ENCODE measurements at places on chromosomes 3 and 15.

GRCh38 chr3:76370749-76371520 lies 585.6 kb upstream of the ZNF717 start:
- no peak for DNase-seq

GRCh38 chr3:9124730-9125129 lies 124.7 kb downstream of the SRGAP3 start:
- DNase-seq, result no peak

DNA sequence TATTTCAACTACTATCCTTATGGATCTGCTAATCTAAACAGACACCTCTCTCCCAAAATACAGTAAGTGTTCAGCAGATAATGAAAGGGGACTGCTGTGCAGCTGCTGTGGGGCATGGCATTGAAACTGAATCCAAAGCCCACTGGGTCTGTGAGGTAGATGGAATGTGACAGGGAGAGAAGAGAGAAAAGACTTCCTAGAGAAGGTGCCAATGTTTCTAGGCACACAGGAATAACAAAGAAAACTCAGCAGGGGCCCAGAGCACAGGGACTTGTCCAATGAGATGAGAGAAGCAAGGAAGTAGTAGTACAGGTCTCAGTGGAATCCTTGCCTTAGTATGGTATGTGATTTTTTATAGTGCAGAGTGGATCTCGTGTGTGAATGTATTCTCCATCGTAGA lies 457.8 kb downstream of the IL5RA start:
- no peak for DNase-seq

- DNase-seq, result peak; percentile 56
Measured at GRCh38 chr15:68550498-68551295, 28.1 kb upstream of the CORO2B start.

- DNase-seq, result no peak
Measured at GRCh38 chr15:64651601-64652191, 123.7 kb downstream of the RBPMS2 start.

- peak; percentile 45 for DNase-seq
Measured at GRCh38 chr15:68719672-68720071, 101.0 kb downstream of the ANP32A start.

GRCh38 chr15:93917181-93917580 lies 314.2 kb upstream of the MCTP2 start:
- no peak for DNase-seq

- peak; percentile 69 for DNase-seq
Measured at GRCh38 chr15:33089878-33090757, 104.4 kb downstream of the FMN1 start.

DNA sequence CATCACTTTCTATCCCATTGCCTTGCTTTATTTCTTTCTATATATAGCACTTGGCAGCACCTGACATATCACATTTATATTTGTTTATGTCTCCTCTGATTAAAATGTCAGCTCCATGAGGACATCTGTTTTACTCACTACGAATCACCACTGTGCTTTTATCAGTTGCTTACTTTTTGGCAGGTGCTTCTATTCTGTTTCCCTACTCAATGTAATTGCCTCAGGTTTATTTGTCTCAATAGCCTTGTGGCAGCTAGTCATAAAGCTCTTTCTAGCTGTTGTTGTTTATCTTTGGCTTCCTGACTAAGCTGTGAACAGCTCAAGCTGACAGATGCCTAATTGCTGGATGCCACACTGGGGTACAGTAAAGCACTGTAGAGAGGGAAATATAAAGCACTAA lies 85.5 kb downstream of the VPS13C start:
- no peak for DNase-seq

GRCh38 chr15:101104141-101104540 lies 147.7 kb downstream of the CHSY1 start:
- DNase-seq, result no peak

DNA sequence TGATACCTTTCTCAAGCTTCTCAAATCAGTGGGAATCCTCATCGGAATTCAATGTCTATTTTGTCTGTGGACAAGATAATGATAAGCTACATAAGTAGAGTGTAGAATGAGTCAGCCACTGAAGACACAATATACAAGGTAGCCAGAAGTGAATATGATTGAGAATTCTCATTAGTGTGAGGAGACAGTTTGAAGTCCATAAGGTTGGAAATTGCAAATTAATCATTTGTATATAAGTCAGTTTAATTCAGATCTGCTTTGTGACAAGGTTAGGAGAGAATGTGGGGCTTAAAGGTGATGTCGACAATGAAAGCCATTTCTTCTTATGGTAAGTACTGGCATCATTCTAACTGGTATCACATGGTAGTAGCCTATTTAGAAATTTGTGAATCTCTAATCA lies 4.2 kb downstream of the ARPP21 start:
- DNase-seq, result no peak

GRCh38 chr15:80093854-80094418 lies 34.5 kb downstream of the ZFAND6 start:
- DNase-seq, result peak; percentile 6

GRCh38 chr3:173140986-173141385 lies at the start of gene SPATA16:
Gene SPATA16, minus strand, starts transcription at chr3:173141235. Its CDS starts 23,504 bp downstream, at chr3:173117731.
- DNase-seq, result no peak

GRCh38 chr3:106839576-106840280 lies 537.5 kb upstream of the CCDC54 start:
- no peak for DNase-seq

DNA sequence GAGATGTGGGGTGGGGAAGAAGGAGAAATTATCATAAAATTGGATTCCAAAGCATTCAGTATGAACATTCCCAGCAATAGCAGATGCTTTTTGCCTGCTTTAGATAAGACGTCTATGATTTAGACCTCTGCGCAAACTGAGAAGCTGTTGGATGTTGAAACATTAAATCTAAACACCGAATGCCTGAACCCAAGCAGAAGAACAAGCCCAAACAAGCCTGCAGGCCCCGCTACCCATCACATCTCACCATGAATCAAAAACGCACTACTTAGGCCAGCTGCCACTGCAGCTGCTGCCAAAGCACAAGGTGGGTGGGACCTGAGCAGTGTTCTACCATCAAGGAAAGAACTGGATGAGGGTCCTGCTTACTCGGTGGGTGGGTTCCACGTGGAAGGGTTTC lies 24.4 kb upstream of the THBS1 start:
- no peak for DNase-seq

GRCh38 chr3:4730719-4731118 lies 237.6 kb downstream of the ITPR1 start:
- no peak for DNase-seq

- no peak for DNase-seq
Measured at GRCh38 chr15:57339321-57339720, 37.0 kb upstream of the CGNL1 start.

DNA sequence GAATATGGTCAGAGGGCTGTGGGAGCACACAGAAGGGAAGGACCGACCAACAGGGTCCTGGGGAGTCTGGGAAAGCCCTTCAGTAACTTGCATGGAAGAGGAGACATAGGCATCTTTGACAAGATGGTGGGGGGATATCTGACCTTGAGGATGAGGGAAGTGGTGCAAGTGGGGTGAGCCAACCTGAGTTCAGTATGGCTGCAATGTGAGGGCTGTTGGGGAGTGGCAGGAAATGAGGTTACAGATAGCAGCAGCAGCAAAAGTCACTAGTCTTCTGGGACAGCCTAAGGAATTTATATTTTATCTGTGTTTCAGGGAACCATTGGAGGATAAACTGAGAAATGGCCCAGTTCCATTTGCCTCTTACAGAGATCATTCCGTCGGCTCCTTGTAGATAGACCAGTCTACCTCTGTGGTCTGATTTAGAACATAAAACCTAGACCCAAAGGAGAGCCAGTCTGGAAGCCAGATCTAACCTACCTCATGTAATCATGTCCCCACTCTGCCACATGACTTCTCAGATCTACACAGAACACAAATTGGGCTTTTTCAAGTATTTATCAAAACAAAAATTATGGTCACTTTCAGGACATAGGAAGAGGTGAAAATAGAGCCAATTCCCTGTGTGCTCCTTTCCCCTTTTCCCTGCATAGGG lies 75.6 kb downstream of the ST6GAL1 start:
- DNase-seq, result no peak

DNA sequence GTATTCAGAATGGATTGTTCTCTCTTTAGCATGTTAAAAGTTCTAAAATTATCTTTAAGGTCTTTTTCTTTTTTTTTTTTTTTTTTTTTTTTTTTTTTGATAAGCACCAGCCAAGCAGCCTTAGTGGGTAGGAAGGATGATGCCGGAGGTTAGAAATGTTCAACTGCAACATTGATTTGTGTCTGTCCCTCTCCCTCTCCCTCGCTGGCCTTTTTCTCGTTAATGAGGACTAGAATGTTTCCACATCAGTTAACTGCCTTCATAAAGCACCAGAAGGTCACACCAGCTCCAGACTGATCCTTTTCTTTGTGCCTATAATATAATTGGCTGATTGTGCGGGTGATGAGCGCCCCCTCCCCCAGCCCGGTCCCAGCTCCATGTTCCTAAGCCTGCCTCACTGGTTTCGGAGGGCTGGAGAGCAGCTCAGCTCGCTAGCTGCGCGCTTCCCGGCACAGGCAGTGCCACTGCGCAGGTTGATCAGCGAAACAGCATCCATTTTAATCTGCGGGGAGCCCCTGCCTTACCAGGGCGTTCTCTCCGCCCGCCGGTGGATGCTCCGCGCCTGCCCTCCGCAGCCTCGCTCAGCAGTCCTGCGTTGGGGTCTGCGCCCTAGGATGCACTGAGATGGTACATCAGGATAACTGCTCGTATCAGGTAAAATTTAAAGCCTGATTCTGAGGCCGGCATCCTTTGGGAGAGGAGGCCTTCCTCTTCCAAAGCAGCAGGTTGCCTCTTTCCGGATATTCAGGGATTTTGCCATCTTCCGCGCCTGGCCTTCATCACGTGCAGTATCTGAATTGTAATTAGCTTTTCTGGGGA lies 148.9 kb upstream of the IL12A start:
- DNase-seq, result peak; percentile 30

DNA sequence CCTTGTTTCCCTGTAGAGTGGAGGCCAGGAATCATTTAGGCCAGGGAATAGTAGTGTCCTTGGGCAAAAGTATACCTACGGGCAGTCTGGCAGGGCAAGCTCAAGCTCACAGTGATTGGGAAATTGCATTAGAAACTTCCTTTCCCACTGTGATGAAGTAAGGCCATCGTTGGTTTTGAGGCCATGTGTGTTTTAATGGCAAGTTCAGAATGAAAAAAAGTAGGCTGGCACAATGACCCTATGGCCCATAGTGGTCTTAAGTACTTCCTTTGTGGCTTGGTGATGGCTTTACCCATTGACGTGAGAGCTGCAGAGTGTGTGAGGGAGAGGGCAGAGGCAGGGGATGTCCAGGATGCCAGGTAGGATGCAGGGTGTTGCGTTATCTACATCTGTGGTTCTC lies 28.8 kb downstream of the LIMD1 start:
- no peak for DNase-seq

- no peak for DNase-seq
Measured at GRCh38 chr3:11908981-11909698, 62.5 kb upstream of the TAMM41 start.

- peak; percentile 55 for DNase-seq
Measured at GRCh38 chr3:38334142-38335055, 12.2 kb upstream of the XYLB start.

GRCh38 chr3:100160521-100160920 lies 46.2 kb upstream of the FILIP1L start:
- peak; percentile 49 for DNase-seq

- peak; percentile 22 for DNase-seq
Measured at GRCh38 chr3:31343075-31343474, 189.7 kb upstream of the STT3B start.

- peak; percentile 16 for DNase-seq
Measured at GRCh38 chr15:98755781-98756180, 107.4 kb downstream of the IGF1R start.

DNA sequence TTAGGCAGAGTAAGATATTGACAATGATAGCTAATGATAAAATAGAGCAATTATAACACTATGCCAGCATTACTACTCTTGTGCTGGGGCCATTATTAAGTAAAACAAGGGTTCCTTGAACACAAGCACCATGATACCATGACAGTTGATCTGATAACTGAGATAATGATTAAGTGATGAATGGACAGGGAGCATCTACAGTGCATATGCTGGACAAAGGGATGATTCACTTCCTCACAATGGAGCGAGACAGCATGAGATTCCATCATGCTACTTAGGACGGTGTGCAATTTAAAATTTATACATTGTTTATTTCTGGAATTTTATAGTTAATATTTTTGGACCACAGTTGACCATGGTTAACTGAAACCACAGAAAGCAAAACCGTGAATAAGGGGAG lies 156.6 kb downstream of the FHIT start:
- DNase-seq, result no peak

DNA sequence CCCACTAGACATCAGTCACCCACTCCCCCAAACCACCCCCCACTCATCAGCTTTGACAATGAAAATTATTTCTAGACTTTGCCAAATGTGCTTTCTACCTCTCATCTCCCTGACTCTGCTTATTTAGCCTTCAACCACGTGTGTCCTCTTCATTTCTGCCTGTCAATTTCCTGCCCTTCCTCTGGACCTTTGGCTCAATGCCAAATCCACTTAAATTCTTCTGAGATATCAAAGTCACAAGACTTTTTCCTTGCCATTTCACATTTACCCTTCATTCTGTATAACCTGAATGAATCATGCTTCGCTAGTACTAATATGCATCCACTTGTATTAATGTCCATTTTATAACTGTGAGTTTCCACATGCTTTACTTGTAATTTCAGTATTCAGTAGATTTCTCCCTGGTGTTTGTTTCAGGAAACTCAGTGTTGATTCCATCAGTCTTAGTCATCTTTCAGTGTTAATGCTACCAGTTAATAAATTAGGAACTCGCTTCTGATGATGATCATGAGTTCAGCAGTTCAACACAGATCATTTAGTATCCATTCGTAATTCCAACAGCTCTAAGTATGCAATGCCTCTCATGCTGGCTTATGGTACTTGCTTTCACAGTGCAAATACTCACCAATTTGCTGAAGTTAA lies 128.2 kb upstream of the OSTN start:
- peak; percentile 41 for DNase-seq

DNA sequence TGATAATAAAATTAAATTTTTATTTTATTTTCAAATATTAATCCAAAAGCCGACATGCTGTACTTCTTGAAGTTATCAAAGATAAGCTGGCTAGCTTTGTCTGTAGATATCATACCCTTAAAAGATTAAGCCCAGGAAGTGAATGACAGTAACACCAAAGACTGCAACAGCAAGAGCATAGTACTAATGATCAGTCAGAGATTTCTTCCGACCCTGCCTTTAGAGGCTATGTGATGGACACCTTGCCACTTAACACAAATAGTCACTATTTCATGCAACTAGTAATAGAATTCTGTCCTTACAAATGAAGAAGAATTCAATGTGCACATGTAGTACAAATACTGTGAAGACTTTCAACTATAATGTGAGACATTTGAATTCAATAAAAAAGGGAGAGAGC lies 9.3 kb upstream of the MBNL1 start:
- DNase-seq, result no peak

GRCh38 chr3:132254076-132254755 lies 63.0 kb upstream of the ACP3 start:
- peak; percentile 6 for DNase-seq

DNA sequence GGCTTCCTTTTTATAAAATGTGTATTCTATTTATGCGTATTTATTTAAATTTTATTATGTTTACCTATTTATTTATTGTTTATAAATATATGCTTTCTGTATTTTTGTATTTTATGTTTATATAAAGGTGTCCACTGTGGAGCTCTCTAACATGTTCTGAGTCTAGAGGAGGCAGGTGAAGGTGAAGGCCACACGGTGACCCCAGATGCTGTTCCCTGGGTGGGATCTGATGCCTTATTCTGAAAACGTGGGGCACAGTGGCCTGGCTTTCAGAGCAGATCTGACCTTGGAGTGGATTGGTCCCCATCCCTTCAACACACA lies 104.7 kb upstream of the SLC7A14 start:
- DNase-seq, result no peak

- no peak for DNase-seq
Measured at GRCh38 chr15:101539492-101539891, 50.0 kb upstream of the PCSK6 start.

All from fibroblast of skin of right biceps (primary cell).